Activated CD8-positive, alpha-beta T cell treated with anti-CD3 and anti-CD28 coated beads for 36 hours (primary cell): ENCODE measurements at places on chromosomes 16 and 17.
A peak's percentile ranks its signal among the peaks of the same experiment; 100 is the strongest.

DNA sequence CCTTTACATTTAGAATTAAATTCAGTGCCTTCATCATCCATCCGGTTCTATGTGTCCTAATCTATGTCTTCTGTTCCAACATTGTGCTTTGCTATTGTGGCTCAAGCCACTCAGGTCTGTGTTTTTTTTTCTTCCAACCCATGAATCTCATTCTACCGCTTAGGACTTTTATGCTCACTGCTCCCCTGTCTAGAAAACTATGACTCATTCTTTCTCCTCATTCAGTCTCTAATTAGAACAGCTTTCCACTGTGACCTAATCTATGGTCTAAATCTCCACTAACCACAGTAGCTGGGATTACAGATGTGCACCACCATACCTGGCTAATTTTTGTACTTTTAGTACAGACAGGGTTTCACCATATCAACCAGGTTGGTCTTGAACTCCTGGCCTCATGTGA lies 418.7 kb downstream of the KCNJ2 start:
- DNase-seq = no peak

- DNase-seq = no peak
These were observed 44.5 kb upstream of the SMPD3 start for GRCh38 chr16:68492543-68493411.

DNA sequence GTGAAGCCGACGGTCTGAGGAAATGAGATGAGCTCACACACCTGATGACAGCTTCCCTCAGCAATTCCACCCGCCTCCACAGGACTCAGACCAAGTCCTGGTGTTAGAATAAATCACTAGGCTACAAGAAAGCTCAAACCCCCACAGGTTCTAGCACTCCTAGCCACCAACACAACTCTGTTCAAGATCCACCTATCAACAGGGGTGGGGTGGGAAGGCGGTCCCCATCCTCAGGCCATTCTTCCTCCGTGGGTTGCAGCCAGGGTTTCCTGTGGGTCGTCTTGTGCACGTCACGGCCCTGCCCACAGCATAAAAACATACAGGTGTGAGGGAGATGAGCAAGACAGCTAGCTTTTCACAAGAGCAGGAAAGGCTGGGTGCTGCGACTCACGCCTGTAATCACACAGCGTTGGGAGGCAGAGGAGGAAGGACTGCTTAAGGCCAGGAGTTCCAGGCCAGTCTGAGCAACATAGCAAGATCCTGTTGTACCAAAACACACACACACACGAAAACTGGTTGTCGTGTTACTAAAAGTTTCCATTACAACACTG lies 81.1 kb downstream of the ANKRD11 start:
- DNase-seq = peak; percentile 76

- no peak for DNase-seq
These were observed 4.3 kb upstream of the ENGASE start for GRCh38 chr17:79070266-79070880.

DNA sequence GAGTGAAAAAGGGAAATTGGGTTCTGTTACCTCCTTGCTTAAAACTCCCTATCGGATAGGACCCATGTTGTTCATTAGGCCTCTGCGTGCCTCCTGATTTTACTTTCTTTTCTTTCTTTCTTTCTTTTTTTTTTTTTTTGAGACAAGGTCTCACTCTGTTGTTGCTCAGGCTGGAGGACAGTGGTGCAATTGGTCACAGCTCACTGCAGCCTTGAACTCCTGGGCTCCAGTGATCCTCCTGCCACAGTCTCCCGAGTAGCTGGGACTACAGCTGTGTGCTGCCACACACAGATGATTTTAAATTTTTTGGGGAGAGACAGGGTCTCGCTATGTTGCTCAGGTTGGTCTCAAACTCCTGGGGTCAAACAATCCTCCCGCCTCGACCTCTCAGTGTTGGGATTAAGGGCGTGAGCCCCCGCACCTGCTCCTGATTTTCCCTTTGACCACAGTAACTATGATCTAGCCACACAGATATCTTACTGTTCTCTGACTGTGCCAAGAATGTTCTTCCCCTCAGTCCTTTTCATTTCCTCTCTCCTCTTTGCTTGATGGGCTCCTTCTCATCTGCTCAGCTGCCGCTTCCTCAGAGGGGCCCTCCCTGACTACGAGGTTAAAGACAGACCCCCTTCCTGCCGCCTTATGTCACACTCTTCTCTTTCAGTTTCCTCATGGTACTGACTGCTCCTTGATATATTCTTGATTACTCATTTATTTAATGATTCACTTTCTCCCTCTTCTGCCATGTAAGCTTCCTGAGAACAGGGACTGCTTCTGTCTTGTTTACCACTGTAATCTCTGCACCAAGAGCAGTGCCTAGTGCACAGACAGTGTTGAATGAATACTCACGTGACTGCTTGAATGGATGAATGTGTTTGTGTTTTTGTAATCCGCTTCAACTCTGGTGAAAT lies 44.3 kb downstream of the LCMT1 start:
- peak; percentile 82 for DNase-seq

- no peak for DNase-seq
These were observed 8.8 kb upstream of the SLC16A5 start for GRCh38 chr17:75079023-75079373.

GRCh38 chr16:2753733-2754020 lies 1.2 kb downstream of the SRRM2 start:
- no peak for DNase-seq

GRCh38 chr17:46128453-46128852 lies 64.8 kb downstream of the KANSL1 start:
- no peak for DNase-seq

DNA sequence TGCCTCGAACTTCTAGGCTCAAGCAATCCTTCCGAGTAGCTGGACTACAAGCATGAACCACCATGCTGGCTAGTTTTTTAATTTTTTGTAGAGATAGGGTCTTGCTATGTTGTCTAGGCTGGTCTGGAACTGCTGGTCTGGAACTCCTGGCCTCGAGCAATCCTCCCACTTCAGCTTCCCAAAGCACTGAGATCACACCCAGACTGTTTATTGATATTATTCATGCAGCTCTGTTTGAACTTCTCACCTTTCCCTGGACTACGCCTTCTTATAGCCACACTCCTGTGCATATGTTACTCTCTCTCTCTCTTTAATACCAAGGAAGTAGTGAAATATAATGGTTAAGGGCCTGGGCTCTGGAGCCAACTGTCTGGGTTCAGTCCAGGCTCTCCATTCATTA lies 4.6 kb downstream of the COG7 start:
- no peak for DNase-seq

- no peak for DNase-seq
These were observed 11.6 kb downstream of the CBFA2T3 start for GRCh38 chr16:88965411-88965810.

- no peak for DNase-seq
These were observed 273.3 kb upstream of the MAF start for GRCh38 chr16:79873825-79874224.

DNA sequence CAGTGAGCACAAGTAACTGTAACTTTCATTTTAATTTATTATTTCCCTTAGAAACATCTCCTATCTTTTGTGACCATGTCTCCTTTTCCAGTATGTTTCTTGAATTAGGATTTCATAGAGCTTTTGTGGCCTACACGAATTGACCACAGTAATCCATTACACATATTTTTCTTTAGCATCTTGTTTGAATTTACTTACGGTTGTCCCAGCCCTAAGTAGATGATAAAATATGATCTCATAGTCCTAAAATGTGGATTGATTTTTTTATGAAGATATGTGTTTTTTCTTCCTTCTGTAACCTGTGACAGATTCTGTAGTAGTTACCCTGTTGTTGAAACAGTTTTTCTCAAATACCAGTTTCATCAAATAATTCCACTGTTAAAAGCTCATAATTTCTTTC lies 61.5 kb downstream of the NF1 start:
- no peak for DNase-seq

- no peak for DNase-seq
These were observed 7.6 kb upstream of the CSNK1D start for GRCh38 chr17:82281076-82281475.

- peak; percentile 96 for DNase-seq
These were observed 101.6 kb downstream of the RAB11FIP4 start for GRCh38 chr17:31492880-31493655.

DNA sequence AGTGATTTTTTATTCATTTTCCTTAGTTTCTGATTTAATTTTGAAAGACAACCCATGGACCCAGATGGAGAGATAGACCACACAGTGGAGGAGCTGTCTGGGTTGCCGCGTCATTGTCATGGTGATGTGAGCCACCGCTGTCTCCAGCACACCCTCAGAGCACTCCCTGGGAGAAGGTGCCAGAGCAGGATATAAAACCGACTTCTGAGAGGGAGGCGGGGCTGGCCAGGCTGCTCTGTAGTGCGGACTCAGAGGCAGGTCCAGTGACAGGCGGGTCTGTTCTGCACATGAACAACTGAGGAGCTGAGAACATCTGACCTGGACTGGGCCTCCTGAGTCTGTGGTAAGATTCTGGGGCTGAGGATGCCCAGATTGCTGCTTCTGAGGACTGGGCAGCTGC lies 216.3 kb upstream of the NLRP1 start:
- DNase-seq = no peak

DNA sequence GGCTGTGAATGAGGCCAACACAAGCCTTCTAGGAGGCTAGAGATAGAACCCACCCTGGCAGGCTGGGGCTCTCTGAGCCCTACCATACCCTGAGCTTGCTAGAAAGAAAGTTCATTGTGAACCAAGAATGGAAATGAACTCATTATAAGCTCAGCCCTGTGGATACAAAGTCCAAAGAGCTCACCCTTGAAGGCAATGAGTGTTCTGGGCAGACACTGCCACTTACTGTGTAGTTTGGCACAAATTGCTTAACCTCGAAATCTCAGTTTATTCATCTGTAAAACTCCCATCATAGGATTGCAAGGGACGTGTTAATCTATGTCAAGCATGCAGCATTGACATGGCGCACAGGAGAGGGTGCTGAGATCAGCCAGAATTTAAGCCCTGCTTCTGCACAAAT lies 5.5 kb downstream of the KDM8 start:
- DNase-seq = no peak

DNA sequence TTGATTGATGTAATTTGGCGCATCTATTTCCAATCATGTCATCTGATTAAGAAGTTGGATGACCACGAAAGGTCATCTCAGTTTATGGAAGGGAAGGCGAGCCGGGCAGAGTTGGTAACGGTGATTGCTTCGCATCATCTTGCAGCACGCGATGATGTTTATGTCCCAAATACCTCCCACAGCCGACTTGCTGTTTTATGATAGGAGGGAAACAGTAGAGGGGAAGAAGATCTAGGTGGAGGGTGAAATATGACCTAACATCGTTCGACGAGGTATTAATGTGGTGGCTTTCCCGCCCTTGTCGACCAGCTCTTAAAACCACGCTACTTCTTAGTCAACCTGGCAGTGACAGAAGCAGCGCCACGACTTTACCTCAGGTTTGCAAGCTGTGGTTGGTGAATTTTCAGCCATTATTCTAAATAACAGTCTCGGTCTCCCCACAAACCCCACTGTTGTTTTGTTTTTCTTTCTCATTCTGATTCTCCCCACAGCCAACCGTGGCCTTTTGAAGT lies 805 bp upstream of the TANC2 start:
- DNase-seq = peak; percentile 86

- no peak for DNase-seq
These were observed 16.8 kb upstream of the COG7 start for GRCh38 chr16:23469814-23470213.

DNA sequence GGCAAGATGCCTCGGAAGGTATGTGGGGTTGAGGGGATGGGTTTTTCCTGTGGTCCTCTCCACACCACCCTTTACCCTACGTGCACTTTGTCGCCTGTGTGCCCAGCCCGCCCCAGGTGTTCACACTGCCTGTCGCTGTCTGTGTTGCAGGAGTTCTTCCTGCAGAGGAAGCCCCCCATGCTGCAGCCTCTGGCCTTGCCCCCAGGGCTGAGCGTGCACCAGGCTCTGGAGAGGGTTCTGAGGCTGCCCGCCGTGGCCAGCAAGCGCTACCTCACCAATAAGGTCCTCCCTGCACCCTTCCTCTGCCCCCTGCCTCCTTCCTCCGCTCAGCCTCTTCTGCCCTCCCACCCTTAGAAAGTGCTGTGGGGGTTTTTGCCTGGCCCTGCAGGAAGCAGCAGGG lies 15.2 kb downstream of the PFAS start:
- DNase-seq = no peak

- peak; percentile 76 for DNase-seq
These were observed at the start of gene TNFSF12 for GRCh38 chr17:7548585-7549400. Gene TNFSF12, plus strand, starts transcription at chr17:7549058. Its CDS starts 96 bp downstream, at chr17:7549154.

- DNase-seq = peak; percentile 87
These were observed 61.7 kb upstream of the LGALS9 start for GRCh38 chr17:27569257-27569722.

DNA sequence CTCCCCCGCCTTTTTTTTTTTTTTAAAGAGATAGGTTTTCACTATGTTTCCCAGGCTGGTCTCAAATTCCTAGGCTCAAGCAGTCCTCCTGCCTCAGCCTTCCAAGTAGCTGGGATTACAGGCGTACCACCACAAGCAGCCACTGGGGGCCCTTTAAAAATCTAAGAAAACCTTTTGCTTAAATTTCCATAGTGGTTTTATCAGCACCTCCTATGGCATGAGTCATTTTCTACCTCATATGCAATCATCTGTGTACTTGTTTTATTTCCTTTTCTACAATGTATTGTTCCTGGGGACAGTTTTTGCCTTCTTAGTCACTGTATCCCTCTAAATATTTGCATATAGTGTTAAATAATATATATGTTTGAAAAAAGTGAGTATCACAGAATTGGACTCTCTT lies 29.2 kb downstream of the GNA13 start:
- DNase-seq = peak; percentile 79

GRCh38 chr17:82193520-82194220 lies 19.0 kb downstream of the CCDC57 start:
- DNase-seq = no peak

DNA sequence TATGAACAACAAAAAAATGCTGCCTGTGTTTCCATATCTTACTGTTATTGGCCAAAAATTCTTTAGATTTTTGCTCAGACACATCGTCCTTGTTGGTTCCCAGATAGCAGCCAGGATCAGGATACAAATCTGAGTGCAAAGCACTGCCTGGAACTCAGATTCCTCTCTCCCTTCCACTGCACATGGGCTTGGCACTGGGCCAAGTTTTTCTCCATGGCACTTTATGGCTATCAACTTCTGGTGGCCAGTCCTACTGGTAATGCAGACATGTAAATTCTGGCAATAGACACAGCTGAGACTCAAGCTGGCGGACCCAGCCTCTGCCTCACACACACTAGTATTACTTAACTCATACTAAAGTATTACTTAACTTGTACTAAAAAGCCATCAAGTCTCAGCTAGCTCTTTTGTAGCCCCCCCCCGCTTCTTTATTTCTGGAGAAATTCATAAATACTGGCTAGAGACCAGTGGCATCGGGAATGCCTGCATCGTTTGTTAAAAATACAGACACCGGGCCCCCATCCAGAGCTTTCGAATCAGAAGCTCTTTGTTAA lies 181.2 kb upstream of the COX10 start:
- no peak for DNase-seq

GRCh38 chr17:13346081-13346533 lies 255.6 kb downstream of the HS3ST3A1 start:
- no peak for DNase-seq
